ENCODE measurements at places on chromosomes 7 and 10.

- DNase-seq: no peak
These were observed 9.8 kb upstream of the PLAC9 start for GRCh38 chr10:80122746-80123145.

DNA sequence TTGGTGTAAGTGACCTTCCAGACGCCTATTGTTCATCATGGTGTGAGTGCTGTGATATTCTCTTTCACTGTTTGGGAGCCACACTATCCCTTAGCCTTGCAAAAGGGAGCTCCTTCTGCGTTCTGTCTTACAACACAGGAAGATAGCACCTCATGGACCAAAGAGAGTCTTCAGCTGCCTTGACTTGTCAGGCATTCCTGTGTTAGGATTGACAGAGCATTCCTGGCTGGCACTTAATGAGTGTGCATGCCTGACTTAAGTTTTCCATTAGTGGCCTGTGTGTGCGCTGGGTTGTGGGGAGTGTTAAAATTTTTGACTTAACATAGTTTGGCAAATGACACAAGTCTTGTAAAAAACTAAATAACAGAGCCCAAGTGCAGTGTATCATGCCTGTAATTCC is 21.9 kb upstream of the MSRB2 start:
- DNase-seq: no peak

DNA sequence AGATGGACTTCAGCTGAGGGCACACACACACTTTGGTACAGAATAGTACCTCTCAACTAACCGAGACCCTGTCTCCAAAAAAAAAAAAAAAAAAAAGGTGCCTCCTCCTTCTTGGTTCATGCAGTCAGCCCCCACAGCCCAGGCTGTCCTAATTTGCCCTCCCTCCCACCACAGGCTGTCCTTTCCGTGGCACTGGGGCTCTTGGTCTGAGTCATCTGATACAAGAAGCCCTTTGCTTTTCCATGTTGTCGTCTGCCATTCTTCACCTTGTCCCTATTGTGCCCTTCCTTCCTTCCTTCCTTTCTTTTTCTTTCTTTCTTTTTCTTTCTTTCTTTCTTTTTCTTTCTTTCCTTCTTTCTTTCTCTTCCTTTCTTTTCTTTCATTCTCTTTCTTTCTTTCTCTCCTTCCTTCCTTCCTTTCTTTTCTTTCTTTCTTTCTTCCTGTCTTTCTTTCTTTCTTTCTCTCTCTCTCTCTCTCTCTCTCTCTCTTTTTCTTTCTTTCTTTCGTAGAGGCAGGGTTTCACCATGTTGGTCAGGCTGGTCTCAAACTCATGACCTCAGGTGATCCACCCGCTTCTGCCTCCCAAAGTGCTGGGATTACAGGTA is 96.0 kb upstream of the IKZF1 start:
- no peak for DNase-seq

DNA sequence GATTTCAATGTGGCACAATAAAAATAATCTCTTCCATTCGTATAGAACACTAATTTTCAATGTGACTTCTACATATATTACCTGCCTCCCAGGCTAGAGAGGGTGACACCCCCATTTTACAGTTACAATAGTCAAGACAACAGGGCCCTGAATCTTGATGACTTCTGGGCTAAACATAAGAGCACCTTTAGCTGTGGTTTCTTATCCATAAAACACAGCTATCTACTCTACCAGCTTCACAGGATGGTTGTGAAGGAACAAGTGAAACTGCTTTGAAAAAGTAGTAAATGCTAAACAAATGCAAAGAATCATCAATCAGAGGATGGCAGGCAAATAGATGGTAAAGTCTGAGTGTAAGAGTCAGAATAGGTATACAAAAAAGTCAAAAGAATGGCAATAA is 3.6 kb upstream of the TLL2 start:
- no peak for DNase-seq

DNA sequence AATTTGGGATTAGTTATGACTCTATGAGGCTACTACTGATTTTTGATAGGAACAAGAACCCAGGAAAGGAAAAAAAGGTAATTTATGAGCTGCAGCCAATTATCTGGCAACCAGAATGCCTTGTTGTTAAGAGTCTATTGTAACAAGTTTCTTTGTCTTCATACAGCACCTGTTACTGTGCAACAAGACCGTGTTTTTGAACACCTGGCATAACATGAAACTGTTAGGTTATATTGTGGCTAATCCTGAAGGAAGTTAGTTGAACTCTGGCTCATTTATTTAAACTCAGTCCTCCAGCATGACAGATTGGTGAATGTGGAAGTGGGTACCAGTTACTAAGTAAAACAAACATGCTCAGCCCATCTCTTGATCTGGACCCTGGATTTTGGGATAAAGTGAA is 33.0 kb downstream of the RALA start:
- no peak for DNase-seq

DNA sequence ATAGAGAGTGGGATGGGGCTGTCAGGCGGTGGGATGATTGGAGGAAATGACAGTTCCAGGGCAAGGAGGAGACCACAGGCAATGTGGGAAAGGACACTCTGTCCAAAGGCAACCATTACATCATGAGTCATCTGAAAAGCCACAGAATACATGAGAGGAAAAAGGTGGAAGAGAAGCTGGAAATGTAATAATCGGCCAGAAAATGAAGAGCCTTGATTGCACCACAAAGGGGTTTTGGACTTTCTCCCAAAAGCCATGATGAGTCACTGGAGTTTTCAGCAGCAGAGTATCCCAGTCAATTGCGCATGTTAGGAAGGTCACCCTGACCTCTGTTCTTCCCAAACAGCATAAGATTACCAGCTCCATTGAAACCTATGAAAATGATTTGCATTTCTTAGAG is 222.0 kb downstream of the LHFPL3 start:
- DNase-seq: no peak

GRCh38 chr7:64946772-64947171 is 43.7 kb downstream of the ZNF273 start:
- peak; percentile 6 for DNase-seq

- DNase-seq: no peak
These were observed 127.3 kb downstream of the CAMK1D start for GRCh38 chr10:12476656-12477055.

DNA sequence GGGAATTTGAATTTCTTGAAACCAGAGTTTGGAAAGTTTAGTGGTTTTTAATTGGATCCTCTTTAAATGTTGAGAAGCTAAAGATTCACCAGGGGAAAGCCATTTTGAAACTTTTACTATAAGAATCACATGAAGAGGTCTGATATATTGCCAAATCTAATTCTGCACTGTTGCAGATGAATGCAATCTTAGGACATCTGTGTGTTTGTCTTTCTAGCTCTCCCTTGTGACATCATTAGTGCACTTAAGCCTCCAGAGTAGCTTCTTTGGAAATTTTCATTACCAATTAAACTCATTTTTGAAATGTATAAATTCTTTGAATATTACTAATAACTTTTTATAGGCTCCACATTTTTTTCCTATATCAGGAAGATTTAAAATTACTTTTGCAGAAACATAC is 160.2 kb downstream of the BICC1 start:
- DNase-seq: no peak

GRCh38 chr7:115363916-115364315 is 442.0 kb downstream of the MDFIC start:
- no peak for DNase-seq

DNA sequence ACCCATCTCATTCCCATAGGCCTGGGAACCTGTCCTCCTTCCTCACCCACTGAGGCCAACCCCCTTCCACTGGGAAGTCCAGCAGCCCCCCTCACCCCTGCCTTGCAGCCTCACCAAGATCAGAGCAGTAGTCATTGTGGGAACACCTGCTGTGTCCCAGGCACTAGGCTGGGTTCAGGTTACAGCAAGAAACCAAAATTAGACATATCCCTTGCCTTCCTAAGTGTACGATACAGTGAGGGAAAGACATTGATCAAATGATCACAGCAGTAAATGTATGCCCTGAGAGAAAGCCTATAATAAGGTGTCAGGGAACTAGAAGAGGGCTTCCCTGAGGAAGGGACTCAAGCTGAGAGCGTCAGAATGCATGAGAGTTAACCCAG is 17.0 kb upstream of the C10orf105 start:
- no peak for DNase-seq

DNA sequence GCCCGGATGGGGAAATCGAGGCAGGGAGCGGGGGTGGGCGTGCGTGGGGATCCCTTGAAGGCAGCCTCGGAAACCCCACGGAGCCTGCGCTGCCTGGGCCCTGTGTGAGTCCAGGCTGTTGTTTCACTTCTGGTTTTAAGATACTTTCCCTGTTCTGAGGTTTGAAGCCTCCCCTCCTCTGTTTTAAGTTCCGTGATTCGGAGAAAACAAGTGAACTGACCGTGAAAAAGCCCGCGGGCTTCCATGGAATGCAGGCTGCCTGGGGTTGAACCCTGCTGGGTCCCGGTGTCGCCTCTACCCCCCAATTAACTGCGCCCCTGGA is 401 bp downstream of the LRRC27 start:
- DNase-seq: no peak

DNA sequence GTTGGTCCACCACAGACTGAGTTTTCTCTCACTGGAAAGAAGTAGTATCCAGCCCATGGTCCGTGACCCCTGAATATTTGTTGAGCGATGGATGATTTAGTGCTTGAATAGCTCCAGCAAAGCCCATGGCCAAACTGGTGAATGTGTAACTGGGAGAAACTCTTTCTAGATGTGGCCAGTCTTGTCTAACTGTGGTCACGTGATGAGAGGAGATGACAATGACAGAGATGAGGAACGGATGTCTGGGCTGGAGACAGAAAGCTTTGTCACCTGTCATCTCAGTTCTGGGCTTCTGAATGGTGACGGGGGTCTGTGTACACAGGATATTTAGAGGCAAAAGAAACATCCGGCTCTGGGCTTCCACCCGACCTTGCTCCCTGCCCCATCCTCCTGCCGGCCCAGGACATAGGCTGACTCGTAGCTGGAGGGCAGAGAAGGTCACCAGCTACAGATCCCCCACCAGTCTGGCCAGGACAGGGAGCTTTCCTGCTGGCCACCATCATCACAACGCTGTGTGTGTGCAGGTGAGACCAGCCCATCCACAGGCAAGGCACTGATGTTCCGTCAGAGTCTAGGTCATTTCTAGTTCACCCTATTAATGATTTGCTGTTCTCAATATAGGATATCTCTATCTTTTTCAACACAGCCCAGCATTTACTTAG is 152.5 kb upstream of the TNS3 start:
- no peak for DNase-seq

GRCh38 chr7:48904975-48905374 is 19.4 kb upstream of the CDC14C start:
- DNase-seq: no peak

GRCh38 chr7:135236727-135237126 is 3.1 kb downstream of the STRA8 start:
- DNase-seq: no peak

DNA sequence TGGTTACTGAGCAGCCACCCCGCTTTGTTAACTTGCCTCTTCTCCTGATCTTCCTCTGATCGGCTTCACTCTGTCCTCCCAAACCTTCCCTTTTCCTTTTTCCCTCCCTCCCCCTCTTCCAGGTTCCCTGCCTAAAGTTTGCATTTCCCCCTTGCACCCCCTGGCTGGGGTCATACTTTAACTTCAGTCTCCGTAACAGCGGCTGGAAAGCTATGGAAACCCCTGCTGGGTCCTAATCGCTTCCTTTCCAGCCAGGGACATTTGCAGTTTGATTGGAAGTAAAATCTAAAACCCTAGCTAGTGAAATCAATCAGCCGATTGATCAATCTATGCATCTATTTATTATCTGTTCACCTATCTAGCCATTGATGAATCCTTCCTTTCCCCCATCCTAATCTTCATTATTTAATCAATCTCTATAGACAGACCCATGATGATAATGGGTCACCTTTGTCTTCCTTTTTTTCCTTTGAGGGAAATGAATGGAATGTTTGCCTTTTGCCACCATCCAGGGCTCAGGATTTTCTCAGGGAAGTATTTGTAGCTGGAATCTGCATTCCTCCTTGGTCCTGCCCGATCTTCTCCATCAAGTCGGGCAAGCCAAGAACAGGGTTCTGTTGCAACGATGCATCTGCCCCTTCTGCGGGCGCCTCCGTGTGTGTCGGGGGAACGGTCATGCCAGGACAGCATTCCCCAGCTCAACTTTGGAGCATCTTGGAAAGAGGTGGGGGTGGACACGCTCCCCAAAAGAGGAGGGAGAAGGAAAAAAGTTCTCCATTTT is 8.8 kb downstream of the GATA3 start:
- no peak for DNase-seq

DNA sequence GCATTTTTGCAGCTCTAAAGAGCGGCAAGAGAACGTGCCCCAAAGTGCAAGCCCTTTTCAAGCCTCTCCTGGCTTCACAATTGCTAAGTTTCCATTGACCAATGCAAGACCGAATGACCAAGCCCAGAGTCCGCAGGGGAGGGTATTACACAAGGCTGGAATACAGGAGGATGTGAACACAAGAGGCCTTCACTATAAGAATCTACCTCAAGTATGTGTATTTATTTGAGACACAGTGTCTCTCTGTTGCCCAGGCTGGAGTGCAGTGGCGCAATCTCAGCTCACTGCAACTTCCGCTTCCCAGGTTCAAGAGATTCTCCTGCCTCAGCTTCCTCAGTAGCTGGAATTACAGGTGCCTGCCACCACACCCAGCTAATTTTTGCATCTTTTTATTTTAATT is 22.2 kb upstream of the TPST1 start:
- DNase-seq: no peak

GRCh38 chr7:90192876-90193750 is 18.4 kb upstream of the STEAP2 start:
- no peak for DNase-seq

- DNase-seq: peak; percentile 38
These were observed 43.4 kb downstream of the LDB3 start for GRCh38 chr10:86711513-86712316.
